ENCODE measurements at places on chromosomes 2 and 18.

- DNase-seq: no peak
Measured at GRCh38 chr2:159589286-159589685, 27.1 kb downstream of the BAZ2B start.

DNA sequence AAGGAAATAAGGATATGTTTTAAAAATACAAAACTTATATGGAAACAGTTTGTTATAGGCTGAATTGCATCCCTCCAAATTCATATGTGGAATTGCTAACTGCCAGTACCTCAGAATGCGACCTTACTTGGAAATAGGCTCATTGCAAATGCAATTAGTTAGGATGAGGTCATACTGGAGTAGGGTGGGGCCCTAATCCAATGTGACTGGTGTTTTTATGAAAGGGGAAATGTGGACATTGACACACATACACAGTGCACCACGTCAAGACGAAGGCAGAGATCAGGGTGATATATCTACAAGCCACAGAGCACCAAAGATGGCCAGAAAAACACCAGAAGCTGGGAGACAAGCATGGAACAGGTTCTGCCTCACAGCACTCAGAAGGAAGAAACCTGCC lies 494.2 kb downstream of the TSN start:
- DNase-seq: no peak

GRCh38 chr2:226838722-226839121 lies 2.9 kb downstream of the RHBDD1 start:
- DNase-seq: no peak

GRCh38 chr2:69554981-69555380 lies 88.6 kb downstream of the AAK1 start:
- peak; percentile 85 for DNase-seq

- no peak for DNase-seq
Measured at GRCh38 chr18:37578182-37578678, 12.6 kb upstream of the CELF4 start.

DNA sequence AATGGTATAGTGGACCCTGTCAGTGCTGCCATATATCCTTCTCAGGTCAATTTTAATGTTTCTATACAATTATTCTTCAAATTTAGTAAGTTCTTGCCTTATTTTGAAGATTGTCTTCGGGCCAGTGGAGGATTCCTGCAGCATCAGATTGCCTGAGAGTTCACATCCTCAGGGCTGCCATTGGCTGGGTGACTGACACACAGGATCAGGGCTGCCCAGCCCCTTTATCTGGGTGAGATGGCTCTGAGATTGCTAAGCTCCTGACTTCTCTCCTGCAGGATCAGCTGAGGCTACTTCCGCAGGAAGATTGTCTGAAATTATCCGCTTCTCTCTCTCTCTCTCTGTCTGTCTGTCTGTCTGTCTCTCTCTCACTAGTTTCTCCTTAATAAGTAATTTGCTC lies 567.4 kb downstream of the TSN start:
- no peak for DNase-seq

- no peak for DNase-seq
Measured at GRCh38 chr2:176152350-176153181, 1.2 kb downstream of the HOXD4 start.

- DNase-seq: peak; percentile 47
Measured at GRCh38 chr2:196989496-196989895, 63.0 kb upstream of the PGAP1 start.

GRCh38 chr2:45211636-45212035 lies 202.4 kb upstream of the SIX2 start:
- DNase-seq: no peak

DNA sequence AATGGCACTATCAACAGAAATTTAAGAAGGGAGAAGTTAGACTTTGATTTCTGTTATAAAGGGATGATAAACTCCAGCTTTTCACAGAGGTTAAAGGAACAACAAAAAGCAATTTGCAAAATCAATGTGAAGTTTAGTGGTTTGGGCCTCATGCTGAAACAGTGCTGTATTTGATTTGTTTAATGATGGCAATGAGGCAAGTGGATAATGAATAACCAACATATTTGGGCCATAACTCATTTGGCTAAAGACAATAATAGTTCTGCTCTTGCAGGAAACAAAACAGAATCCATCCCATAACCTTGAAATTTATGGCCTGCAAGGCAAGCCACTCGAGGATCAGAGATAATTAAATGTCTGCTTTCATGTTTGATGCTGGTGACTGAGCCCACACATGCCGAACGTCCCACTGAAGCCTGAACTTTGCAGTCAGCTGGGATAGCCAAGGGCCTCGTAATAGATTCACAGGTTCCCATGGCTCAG lies 56.5 kb downstream of the TPGS2 start:
- DNase-seq: no peak

DNA sequence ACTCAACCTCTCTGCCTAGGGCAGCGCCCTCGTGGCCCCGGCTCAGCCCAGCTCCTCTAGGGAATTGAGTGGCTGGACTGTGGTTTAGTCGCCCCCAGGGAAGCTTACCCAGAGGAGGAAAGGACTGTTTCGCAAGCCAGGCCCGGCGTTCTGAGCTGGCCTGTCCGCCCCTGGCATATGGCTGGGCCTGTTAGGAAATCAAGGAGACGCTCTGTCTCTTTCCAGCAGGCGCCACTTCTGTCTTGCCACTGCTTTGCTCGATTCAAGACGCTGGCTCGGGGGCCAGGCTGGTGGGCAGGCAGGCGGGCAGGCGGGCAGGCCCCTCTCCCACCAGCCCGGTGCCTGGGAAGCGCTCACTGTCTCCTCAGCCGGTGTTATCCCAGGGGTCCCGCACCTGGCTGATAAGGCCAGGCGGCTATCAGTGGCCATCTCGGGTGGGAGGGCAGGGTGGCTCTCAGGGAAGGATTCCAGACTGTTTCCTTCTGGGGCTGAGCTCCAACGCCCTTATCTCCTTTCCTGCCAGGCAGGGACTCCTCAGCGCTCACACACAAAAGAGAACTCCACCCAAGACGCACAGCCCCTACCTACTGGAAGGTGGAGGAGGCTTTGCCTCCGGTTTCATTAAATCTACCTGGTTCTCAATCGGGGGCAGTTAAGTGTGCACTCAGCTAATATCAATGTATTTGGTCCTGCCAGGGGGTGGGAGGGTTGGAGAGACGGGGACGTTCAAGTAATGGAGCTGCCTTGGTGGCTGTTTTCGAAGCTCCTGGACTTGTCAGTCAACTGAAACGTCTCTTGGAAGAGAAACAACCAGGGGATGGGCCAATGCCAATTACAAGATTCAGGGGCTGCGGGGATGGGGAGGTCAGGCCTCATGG lies 109.1 kb downstream of the SMAD7 start:
- DNase-seq: peak; percentile 91

GRCh38 chr18:79522451-79523205 lies 126.9 kb downstream of the NFATC1 start:
- no peak for DNase-seq

DNA sequence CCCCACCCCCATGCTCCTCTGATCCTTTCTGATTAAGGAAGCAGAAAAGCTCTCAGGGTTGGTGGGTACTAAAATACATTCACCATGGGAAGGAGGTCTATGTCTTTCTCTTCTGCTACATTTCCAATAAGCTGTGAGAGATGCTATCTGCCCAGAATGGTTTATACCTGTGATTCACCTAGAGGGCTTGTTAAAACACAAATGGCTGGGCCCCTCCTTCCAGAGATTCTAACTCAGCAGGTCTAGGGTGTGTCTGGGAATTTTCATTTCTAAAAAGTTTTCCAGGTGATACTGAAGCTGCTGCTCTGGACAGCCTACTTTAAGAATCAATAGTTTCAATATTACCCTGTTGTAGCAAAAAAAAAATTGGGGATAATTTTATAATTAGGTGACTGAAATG lies 772.2 kb upstream of the ZEB2 start:
- DNase-seq: no peak

GRCh38 chr2:223197046-223197445 lies 145.1 kb downstream of the KCNE4 start:
- DNase-seq: no peak

DNA sequence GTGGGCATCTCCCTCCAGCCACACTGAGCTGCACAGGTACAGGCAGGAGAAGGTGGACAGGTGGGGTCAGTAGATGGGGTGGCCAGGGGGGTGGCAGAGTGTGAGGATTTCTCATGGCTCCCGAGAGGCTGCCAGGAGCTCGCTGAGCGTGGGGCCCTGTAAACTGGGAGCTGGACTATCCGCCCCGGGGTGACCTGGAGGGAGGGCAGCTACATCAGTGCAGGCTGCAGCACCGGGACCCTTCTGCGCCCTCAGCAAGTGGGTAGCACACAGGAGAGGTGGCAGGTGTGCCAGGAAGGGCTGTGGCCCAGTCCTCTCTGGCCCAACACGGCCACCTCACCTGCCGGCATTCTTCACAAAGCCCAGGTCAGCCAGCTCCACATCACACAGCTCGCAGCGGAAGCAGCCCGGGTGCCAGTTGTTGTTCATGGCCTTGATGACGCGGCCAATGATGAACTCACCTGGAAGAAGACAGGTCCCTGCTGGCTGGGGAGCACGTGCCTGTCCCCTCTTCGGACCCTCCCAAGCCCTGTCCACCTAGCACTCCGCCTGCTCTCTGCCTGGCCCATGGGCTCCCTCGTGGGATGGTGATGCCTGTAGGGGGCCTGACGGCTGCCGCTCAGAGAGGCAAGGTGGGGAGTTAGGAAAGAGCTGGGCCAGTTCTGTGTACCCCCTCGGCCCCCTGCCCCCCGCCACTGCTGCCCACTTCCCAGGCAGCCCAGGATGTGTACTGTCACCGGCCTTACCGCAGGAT lies 8.3 kb downstream of the GPR17 start:
- no peak for DNase-seq

DNA sequence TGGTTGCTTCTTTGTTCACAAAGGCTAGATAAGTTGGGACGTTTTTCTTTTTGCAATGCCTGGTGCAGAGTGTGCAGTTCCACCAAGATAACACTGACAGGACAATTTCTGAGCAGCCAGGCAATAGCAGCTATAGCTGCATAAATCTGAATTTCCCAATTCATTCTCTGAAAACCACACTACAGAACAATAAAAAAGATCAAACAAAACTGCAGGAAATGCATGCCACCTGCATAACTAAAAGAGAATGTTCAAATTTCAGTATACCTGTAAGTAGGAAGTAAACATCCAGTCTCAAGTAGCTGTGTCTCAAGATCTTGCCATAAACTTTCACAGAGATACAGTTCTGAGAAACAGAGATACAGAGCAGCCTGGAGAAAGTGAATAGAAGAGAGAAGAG lies 5.3 kb upstream of the KCTD18 start:
- no peak for DNase-seq

GRCh38 chr2:106649306-106649705 lies 162.1 kb downstream of the CD8B2 start:
- DNase-seq: no peak

DNA sequence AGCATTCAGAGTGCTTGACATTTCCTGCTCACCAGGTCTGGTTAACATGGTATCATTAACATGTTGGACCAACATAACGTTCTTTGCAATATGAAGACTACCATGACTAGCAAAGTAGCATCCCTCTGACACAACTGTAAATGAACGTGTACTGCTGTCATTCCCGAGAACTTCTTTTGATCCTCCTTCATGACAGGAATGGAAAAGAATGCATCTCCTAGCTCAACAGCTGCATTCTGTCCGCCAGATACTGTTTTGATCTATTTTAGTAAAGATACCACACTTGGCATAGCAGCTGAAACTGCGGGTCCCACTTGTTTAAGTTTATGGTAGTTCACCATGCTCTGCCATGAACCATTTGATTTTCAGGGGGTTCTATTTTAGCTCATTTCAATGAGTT lies 144.2 kb upstream of the PARD3B start:
- no peak for DNase-seq

DNA sequence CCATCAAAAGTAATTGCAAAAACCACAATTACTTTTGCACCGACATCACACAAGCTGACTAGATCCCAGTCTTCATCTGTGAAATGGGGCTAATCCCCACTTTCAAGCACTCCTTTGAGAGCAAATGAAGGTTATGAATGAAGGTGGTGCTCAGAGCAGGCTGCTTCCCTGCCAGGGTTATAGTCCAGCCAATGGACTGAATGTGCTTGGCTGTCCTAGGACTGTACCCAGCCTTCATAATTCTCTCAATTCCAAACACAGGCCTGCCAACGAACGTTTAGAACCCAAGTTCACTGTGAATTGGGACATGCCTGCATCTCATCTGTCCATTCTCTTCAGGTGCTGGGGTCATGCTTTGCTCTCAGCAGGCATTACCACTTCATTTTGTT lies 27.8 kb upstream of the ICOS start:
- no peak for DNase-seq

DNA sequence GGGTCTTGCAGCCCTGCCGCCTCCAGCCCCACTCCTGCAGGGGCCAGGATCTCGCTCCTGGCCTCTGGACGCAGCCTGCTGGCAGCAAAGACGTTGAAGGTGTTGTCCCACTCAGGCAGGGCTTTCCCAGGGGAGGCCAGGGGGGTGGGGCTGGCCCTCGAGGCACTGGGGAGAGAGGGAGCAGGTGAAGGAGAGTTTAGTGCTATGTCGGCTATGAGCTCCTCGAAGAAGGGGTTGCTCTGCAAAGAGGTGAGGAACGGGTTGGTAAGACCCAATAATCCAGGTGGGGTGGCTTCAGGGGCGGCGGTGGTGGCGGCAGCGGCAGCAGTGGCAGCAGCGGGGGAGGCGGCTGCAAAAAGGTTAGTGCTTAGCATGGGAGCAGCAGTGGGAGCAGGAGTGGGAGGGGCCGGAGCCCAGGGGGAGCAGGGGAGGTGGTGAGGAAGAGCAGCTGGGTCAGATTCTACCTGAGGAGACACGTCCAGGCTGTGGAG lies 9.7 kb upstream of the SFXN5 start:
- no peak for DNase-seq

DNA sequence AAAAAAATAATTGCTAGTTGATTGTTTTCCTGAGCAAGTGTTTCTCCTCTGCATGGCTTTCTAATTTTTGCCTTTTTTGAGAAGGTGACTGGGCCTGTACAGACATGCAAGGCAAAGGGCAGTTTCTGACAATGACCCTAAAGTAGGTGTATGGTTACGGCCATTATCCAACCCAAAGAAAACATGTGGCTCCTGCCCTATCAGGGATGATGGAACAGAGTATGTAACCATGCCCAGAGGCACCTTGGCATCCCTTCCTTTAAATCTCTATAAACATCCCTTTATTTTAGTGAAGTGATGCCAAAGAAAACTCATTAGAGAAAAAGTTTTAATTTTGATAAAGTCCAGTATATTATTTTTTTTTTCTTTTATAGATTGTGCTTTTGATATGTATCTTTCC lies 217.5 kb downstream of the LPIN1 start:
- no peak for DNase-seq

GRCh38 chr2:240704651-240705050 lies 13.0 kb downstream of the AQP12A start:
- DNase-seq: no peak

- DNase-seq: peak; percentile 67
Measured at GRCh38 chr2:98569197-98569793, 39.0 kb downstream of the COA5 start.

GRCh38 chr2:60746318-60746717 lies 9.8 kb upstream of the PAPOLG start:
- DNase-seq: no peak

DNA sequence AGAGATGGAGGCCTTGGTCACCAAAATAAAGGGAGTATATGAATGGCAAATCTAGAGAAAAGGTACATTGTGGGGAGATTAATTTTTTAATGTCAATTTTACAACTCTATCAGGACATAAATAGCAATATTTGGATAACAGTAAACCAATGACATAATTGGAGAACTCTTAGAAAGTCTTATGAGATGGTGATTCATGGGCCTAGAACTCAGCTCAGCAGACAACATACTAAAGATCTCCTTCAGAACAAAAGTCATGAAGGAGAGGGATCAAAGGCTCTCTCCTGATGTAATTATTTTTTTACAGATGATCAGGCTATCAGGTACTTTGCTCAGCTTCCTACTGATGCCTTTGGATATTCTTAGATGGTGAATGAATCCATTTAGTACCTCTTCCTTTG lies 90.0 kb downstream of the CRACDL start:
- DNase-seq: no peak
